ENCODE measurements at places on chromosomes 3 and 15. TPM values are rescaled to one million over a fixed set of nuclear protein-coding genes. Genes with fewer than 3 reads are reported as not detected.

SH3GL3 gene
- total RNA-seq = not detected

DNA sequence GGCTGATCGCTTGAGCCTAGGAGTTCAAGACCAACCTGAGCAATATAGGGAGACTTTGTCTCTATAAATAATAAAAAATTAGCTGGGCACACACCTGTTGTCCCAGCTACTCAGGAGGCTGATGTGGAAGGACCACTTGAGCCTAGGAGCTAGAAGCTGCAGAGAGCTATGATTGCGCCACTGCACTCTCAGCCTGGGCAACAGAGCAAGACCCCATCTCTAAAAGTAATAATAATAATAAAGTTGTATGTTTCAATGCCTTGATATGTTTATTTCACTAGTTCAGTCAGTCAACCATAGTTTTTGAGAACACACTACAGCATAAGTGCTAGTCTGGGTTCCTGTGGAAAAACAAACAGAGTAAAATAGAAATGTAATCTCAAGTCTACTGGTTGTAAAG lies 36.5 kb downstream of the IGF2BP2 start:
- DNase-seq = no peak

DNA sequence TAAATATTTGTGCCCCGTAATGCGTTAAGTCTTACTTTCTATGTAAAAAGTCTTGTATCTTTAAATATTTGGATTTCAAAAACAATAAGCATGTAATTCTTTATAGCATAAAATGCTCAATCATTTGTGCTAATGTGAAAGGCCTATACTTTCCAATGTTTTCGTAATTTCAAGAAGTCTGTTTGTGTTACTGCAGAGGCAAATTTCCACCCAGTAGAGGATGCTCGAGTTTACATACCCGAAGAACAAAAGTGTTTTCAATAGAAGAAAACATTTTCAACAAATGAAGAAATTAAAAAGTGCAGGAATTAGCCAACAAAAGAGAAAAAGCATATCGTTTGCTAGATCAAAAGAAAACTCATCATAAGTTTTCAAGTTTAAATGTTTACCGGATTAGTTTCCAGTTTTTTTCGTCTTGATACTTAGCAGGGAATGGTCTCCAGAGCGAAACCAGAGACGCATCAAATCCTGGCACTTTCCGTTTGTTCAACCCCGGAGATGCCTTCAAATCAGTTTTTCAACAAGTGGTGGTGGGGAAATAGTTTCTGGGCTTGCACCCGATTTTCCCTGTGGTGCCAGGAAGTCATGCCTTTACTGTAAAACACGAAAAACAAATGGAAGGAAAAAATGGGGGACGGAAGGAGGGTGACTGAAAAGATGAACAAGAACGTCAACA lies 1.0 kb downstream of the CGGBP1 start:
- DNase-seq = no peak

GRCh38 chr3:54836871-54837270 lies 91.0 kb downstream of the LRTM1 start:
- no peak for DNase-seq

GRCh38 chr15:95866711-95867440 lies 463.6 kb upstream of the NR2F2 start:
- no peak for DNase-seq

A4GNT gene
- not detected for total RNA-seq

DNA sequence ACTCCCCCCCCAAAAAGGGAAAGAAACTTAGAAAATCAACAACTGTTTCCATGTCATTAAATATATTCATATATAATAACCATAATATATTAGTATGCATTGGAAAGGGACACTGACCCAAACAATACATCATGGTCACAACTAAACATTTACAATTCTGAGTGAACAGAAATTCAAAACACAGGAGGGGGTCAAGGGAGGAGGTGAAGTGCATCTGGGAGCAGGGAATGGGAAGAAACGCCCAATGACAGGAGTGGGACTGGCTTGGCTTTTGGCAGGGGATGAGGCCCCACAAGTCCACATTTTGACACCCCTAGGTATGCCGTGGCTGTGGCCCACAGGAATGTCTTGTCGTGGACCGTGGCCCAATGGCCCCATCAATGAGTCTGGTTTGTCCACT lies 41.1 kb downstream of the FGD5 start:
- no peak for DNase-seq

MITF gene
- total RNA-seq = not detected

DNA sequence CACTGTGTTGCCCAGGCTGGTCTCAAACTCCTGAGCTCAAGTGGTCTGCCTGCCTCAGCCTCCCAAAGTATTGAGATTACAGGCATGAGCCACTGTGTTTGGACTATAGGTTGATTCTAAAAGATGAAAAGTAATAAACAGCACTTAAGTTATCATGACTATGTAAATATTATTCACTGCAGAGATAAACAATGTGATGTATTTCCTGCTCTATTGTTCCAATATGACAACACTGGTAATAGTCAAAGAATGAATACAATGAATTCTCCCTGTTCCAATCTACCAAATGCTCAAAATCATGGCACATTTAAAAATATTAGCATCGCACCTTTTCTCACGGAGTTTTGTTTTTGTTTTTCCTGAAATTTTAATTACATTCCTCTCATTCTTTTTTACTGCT lies 36.8 kb upstream of the TBL1XR1 start:
- no peak for DNase-seq

DNA sequence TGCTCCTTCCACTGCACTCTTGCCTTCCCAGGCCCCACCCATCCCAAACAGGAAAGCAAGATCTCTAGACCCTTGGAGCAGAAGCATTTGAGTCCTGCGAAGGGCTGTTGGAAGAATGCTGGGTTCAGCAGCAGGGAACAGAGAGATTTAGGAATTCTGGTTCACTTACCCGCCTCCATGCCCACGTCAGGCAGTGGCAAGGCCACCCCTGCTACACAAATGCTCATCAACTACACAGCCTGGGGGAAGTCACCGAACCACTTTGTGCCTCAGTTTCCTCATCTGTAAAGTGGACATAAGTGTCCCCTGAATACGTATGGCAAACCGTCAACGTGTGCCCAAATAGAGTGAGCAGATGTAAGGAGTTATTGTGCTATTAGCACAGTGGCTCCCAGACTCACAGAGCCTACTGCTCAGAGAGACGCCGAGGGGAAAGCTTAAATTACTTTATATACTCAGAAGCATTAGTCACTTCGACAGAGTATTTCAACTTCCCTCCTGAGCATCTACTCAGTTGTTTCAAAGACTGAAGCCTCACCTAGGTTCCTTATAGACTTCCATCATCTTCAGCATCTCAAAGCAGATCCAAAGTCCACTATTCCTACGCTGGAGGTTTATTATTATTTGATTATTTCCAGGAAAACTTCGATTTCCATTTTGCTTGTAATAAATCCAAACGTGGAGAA lies 905 bp downstream of the HOMER2 start:
- no peak for DNase-seq

DNA sequence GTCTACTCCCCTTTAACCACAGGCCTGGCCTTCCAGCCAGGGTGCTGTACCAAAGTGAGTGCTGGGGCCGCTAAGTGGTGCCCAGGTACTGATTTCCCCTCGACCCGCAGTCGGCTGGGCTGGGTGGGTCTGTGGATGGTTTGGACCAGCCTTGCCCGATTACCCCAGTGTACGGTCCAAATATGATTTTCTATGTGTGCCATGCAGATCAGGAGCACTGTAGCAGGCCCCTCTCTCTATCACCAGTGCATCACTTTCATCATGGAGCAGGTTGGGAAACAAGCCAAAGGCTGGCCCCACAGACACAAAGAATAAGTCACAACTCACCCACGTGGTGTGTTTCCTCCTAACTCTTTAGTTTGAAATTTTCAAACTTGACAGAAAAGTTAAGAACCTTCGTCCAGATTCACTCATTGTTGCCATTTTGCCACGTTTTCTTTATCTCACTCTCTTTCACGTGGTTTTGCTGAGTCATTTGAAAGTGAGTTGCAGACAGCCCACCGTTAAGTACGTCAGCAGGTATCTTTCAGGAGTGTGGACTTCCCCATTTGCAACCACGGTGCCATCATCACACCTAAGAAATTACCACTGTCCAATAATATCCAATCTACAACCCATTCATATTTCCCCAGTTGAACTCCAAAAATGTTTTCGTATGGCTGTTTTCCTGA lies 37.0 kb downstream of the ZNF710 start:
- DNase-seq = peak; percentile 82
